ENCODE measurements at places on chromosomes 12 and 14.

DNA sequence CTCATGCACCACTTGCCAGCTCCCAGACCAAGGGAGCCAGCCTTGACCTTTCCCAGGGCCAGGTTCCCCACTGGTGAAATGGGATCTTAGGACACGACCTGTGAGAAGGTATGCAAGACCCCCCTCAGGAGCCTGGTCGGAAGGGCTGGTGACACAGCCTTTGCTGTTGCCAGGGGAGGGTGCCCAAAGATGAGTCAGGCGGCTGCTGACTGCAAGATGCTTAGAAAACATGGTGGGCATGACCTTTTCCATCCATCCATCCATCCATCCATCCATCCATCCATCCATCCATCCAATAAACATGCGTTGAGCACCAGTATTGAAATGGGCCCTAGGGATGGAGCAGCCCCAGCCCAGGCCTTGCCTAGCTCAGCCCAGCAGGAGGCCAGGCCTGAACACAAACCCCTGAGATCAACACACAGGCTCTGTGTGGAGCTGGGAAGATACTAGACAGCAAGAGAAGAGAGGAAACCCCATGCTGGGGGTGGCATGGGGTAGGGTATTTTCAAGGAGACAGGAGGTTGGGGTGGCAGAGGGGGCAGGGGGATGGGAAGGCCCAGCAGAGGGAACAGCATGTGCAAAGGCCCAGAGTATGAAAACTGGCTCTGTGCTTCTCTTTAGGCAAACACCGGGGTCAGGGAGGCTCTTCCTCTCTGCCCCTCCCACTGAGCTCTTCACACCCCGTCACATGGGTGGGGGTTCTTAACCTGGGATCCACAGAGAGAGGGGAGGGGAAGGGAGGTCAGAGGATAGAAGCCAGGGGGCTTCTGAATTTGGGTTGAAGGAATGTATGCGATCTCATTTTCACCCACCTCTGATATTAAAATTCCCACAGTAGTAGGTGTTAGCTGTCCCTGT lies 26.2 kb upstream of the YY1 start:
- DNase-seq: no peak

GRCh38 chr12:124613151-124613585 lies 45.8 kb upstream of the NCOR2 start:
- DNase-seq: no peak

- DNase-seq: peak; percentile 54
These were observed 64.2 kb downstream of the LLPH start for GRCh38 chr12:66066137-66066928.

DNA sequence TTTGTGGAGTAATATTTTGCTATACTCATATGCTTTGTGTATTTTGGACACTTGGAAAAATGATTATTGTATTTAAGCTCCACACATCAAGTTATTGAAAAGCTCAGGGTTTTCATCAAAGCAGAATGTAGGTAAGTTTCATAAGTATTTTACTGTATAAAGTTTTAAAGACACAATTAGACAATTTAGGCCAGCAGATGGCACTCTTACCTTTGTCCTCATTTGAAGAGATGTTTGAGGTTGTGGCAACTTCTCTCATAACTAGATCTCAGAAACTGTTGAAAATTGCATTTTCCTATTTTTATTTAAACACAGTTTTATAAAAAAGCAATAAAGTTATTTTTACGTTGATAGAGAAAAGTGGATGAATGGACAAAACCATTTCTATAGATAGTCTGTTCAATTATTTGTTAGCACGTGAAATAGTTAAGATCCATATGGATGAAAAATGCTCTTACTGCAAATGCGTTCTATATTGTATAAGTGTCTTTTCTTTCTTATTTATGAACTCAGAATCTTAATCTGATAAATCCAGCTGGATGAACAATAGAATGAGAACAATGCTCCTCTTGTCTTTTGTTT lies 300.0 kb downstream of the AEBP2 start:
- peak; percentile 71 for DNase-seq

DNA sequence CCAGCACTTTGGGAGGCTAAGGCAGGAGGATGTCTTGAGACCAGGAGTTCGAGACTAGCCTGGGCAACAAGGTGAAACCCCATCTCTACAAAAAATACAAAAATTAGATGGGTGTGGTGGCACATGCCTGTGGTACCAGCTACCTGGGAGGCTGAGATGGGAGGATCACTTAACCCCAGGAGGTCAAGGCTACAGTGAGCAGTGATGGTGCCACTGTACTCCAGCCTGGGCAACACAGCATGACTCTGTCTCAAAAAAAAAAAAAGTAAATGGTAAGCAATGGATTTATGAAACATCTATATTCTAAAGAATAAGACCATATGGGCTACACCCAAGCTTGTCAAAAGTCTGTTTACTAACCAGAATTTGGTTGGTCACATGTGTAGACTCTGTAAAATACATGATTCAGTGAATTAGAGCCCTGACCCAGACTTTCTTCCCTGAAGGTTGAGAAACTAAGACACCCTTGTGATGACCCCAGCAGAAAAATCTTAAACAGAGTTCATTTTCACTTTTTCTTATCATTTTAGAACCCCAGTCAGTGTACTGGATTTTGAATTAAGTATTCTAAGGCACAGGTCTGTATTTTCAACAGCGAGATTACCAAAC lies 12.1 kb downstream of the FGD6 start:
- DNase-seq: no peak

All from NAMALWA (cell line).